ENCODE measurements at places on chromosomes 7 and 10. TPM values are rescaled to one million over a fixed set of nuclear protein-coding genes. Genes with fewer than 3 reads are reported as not detected.

DNA sequence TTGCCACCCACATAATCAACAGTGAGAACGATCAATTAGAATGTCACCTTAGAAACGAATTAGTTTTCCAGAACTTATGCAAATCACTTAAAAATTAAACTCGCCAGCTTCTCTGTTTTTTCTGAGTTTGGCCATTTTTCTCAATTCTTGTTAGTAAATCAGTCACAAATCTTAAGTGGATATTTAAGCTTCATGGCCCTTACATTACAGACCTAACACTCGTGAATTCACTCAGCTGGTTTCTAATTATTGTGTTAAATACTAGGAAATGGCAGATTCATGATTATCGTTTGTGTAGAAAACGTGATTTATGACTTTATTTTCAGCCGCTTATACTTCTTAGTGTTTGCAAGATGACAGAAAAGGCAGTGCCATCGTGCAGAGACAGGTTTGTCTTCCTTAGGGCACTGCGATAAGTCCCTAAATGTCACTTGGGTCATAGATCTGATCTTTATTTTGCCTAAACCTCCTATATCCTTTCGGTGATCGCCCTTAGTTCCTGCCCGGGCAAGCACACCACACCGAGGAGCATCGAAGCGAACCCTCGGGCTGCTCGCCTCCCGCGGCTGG lies 587 bp upstream of the CELF2 start:
- peak; percentile 54 for DNase-seq

GRCh38 chr7:29565982-29566746 lies 2.5 kb downstream of the PRR15 start:
- no peak for DNase-seq

GRCh38 chr7:4189131-4189570 lies 492.9 kb upstream of the FOXK1 start:
- DNase-seq = peak; percentile 44

- DNase-seq = no peak
These were observed 109.1 kb downstream of the C10orf90 start for GRCh38 chr10:126561294-126561920.

DNA sequence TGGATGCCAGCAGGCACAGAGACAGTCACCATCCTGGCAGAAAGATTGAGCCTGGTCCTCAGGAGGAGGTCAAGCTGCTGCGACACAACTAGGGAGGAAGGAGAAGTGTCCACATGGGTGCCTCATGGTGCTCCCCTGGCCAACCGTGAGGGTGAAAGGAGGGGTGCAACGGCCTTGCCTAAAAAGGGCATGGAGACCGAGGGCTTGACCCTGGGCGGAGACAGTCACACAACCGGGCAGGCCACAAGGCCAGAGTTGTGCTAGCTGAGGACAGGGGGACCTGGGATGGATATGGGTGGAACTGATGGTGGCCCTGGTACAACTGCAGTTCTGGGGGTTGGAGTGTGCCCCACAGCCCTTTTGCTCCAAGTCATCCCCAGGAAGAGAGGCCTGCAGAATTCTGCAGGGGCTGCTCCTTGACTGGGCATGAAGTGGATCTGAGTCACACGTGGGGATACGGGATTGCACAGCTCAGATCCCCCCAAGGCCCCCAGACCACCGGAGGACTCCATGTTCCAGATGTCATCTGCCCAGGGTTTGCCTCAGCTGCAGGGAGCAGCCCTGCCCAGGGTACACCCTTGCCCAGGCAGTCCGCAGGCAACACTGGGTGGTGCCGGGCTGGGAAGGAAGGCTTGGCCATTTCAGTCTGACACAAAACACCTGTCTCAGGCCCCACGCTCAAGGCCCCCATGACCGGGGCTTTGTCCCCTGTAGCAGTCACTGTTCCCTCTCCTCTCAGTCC lies 602.3 kb upstream of the MGMT start:
- no peak for DNase-seq

- DNase-seq = no peak
These were observed 4.9 kb upstream of the GRID2IP start for GRCh38 chr7:6556196-6556595.

GRCh38 chr7:34544621-34545020 lies 113.4 kb upstream of the NPSR1 start:
- DNase-seq = no peak

DNA sequence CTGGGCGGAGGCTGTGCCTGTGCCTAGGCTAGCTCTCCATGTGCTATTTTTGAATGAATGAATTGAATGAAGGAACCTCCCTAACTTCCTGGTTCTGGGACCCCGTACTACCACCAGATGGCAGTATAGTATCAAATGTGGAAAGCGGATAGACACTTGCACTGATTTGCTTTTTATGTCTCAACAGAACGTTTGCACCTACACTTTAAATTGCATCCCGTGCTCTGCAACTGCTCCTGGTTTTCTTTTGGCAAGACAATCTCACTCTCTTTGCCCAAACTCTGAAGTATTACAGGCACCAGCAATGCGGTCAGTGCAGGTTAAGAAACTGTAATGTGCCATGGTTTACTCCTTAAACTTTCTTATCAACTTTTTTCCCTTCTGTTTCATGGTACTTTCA lies 6.5 kb downstream of the FZD8 start:
- DNase-seq = peak; percentile 57

- DNase-seq = no peak
These were observed 101.3 kb upstream of the TBX20 start for GRCh38 chr7:35355199-35355598.

DNA sequence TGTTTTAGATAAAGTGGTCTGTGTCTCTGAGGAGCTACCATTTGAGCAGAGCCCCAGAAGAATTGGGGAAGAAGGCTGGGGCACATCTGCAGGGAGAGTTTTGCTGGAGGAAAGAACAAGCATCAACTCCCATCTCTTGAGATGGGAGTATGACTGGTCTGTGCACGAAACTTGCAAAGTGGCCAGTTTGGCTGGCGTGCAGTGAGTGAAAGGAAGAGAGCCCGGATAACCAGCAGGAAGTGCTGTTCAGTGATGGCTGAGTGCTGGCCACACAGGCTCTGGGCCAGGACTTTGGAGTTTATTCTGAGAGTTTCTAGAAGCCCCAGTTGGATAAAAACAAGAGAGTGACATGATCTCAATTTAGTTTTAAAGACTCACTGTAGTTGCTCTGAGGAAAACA lies 34.4 kb upstream of the SVIL start:
- no peak for DNase-seq

DNA sequence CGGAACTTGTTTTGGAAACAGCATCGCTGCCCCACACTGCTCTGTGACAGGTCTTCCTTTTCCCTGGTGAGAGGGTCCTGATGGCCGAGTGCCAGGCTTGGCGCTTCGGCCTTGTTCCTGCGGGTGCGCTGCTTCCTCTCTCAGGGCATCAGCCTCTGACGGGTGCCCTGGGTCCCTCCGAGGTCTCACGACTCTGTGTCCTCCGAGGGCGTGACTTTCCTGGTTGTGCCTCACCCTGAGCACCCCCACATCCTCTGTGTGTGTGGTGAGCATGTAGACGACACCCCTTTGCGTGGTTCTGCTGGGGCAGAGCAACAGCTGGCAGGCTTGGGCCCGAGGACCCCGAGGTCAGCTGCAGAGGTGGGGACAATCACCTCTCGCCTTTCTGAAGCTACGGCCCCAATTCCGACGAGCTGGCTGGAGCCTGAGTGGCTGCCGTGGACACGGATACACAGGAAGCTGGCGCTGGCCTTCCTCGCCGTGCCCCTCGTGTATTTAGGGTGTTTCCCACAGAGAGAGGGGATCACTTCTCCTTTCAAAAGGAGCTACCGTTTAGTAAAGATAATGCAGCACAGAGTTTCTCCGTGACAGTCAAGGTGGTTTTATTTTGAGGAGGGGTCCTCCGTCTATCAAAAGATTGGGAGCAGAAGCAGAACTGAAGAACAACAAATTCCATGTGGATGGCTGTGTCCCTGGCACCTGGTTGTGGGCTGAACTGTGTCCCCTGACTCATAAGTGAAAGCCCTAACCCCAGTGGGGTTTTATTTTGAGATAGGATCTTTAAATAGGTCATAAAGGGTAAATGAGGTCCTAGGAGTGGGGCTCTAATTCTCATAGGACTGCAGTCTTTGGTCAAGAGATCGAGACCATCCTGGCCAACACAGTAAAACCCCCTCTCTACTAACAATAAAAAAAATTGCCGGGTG lies 36.2 kb upstream of the PITRM1 start:
- no peak for DNase-seq

DNA sequence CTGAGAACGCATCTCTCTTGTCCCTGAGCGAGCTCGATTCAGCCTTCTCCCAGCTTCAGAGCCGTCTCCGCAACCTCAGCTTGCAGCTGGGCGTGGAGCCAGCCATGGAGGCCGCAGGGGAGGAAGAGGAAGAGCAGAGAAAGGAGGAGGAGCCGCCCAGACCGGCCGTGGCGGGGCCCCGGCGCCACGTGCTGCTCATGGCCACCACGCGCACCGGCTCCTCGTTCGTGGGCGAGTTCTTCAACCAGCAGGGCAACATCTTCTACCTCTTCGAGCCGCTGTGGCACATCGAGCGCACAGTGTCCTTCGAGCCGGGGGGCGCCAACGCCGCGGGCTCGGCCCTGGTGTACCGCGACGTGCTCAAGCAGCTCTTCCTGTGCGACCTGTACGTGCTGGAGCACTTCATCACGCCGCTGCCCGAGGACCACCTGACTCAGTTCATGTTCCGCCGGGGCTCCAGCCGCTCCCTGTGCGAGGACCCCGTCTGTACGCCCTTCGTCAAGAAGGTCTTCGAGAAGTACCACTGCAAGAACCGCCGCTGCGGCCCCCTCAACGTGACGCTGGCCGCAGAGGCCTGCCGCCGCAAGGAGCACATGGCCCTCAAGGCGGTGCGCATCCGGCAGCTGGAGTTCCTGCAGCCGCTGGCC lies 43.2 kb downstream of the CHST3 start:
- DNase-seq = peak; percentile 79

- DNase-seq = no peak
These were observed 35.8 kb downstream of the CREB3L2 start for GRCh38 chr7:137965942-137966640.

- no peak for DNase-seq
These were observed 1.2 kb downstream of the DBF4 start for GRCh38 chr7:87877366-87878040.

DNA sequence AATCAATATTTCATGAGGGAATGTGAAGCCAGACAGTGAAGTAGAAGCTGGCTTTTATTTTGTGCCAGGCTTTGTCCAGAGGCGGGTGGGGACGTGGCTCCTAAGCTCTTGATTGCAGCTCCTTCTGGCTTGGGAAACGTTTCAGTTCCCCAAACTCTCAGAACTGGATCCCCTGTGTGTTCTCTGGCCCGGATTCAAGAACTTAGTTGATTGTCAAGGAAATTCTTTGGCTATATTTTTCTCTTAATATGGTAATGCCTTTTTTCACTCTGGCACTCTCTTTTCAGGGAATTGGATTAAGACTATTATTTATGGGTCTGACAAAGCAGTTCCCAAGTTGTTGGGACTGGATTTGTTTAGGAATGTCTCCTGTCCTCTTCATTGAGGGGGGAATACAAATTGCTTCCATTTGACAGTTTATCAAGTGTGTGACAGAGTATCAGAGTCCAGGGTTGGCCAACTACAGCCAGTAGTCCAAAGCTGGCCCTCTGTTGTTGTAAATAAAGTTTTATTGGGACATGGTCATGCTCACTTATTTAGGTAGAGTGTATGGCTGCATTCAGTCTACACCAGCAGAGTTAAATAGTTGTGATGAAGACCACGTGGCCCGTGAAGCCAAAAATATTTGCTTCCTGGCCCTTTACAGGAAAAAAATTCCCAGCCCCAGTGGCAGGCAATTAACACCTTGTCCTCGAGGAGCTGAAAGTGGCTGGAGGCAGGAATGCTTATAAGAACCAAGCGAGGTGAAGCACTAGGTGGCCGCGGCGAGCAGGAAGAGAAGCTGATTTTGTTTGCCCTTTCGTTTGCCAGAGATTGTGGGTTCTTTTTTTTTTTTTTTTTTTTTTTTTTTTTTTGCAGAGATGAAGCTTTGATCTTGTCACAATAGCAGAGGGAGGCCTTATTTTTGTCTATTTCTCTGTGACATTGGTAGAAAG lies 34.3 kb downstream of the HTRA1 start:
- DNase-seq = peak; percentile 44

DNA sequence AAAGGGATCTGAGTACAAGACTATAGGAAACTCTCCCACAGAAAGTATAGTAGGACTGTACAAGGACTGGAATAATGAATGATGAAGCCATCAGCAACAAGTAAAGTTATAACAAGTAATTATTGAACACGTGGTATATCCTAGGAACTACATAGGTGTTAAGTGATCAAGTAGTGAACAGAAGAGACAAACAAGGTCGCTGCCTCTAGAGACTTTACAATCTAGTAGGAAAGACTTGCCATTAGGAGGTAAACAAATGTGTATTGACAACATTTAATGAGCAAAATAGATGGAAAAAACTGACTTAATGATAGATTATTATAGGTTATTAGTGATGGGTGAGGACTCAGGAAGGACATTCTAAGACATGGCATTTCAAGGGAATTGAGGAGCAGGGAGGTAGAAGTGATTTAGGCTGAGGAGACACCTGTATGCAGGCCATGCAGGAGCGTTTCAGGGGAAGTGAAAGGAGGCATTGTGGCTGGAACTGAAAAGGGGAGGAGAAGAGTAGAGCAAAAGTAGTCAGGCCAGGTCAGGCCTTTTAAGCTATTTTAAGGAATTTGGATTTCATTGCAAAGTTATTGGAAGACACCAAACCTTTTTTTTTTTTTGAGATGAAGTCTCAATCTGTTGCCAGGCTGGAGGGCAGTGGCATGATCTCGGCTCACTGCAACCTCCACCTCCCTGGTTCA lies 8.5 kb upstream of the GLCCI1 start:
- DNase-seq = no peak

DNA sequence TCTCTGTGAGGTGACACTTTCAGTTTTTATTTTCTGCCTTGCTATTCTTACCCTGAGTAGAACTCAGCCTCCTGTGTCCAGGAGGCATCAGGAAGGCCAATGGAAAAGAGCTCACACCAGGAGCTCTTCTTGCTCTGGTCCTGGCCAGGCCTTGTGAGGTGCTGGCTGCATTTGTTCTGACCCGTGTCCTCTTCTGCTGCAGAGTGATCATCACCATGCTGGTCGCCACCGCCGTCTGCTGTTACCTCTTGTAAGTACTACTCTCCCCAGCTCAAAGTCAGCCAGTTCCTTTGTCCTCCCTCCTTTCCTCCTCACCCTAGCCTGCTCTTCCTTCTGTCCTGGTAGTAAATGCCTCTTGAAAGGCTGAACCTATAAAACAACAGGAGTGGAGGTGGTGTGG lies 1.6 kb downstream of the ATP6V0E2 start:
- peak; percentile 12 for DNase-seq

DNA sequence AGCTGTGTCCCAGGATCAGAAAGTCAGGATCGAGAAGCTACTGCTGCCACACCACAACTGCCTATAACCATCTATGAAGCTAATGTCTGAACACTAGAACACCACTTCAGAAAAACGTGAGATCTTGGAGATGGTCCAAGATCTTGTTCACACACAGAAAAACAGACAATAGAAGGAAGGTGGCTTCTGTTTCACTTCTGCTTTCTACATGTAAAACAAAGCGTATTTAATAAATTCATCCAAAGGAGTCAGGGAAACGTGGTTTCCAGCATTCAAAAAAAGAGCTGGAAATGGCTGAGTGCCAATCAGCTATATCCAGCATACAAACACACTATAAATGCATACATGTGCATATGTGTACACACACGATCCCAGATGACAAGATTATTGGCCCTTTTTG lies 70.2 kb upstream of the CCDC71L start:
- no peak for DNase-seq

GRCh38 chr10:12408472-12408871 lies 59.1 kb downstream of the CAMK1D start:
- no peak for DNase-seq

The PRRT4 gene
- polyA plus RNA-seq = 1.1 TPM

The CLDN4 gene
- polyA plus RNA-seq = 4.3 TPM

The EZH2 gene
- polyA plus RNA-seq = 60.3 TPM

The TAC1 gene
- 0.59 TPM for polyA plus RNA-seq

The FBXL13 gene
- 28.6 TPM for polyA plus RNA-seq

The PPP1R17 gene
- 4.1 TPM for polyA plus RNA-seq

The GIMAP6 gene
- 16.2 TPM for polyA plus RNA-seq

The DIP2C gene
- 14.9 TPM for polyA plus RNA-seq

The CHAT gene
- 0.75 TPM for polyA plus RNA-seq

Data from testis (tissue), 5 donors.